Bladder microvascular endothelial cell (primary cell): ENCODE measurements at places on chromosomes 11 and 22. TPM values are rescaled to one million over a fixed set of nuclear protein-coding genes. Genes with fewer than 3 reads are reported as not detected.

TMEM191C gene
- 0.63 and 1.9 TPM in 2 replicates for total RNA-seq

RRP7A gene
- 27.8 and 52.4 TPM in 2 replicates for total RNA-seq

OTOG gene
- total RNA-seq, result not detected in 2 replicates

MICALL1 gene
- 22.3 and 71.9 TPM in 2 replicates for total RNA-seq

MCHR1 gene
- total RNA-seq, result under 0.01 and 0.13 TPM in 2 replicates

PRG2 gene
- total RNA-seq, result 0.25 and 0.32 TPM in 2 replicates

ACR gene
- total RNA-seq, result 0.16 and 0.69 TPM in 2 replicates

TSSK2 gene
- not detected in 2 replicates for total RNA-seq
